ENCODE measurements at places on chromosomes 7 and 10.
A peak's percentile ranks its signal among the peaks of the same experiment; 100 is the strongest.

DNA sequence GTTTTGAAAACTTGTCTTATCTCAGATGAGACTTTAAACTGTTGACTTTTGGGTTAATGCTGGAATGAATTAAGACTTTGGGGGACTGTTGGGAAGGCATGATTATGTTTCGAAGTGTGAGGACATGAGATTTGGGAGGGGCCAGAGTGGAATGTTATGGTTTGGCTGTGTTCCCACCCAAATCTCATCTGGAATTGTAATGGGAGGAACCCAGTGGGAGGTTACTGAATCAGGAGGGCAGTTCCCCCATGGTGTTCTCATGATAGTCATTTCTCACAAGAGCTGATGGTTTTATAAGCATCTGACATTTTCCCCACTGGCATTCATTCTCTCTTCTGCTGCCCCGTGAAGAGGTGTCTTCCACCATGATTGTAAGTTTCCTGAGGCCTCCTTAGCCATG is 13.8 kb upstream of the POT1 start:
- no peak for DNase-seq

DNA sequence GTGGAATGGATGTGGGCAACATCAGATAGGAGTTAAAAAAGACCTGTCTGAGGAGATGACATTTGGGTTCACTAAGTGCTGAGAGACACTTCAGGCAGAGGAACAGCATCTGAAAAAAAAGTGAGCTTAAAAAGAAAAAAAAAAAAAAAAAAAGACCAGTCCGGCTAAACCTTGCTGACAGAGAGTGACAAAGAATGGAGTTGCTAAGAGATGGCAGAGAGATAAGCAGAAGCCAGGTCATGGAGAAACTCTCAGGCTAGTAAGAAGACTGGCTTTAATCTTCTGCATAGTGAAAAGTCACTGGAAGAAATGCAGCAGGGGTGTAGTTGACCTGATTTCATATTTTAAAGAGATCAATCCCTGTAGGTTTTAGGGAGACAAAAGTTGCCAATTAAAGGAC is 711.1 kb upstream of the SEMA3D start:
- no peak for DNase-seq

DNA sequence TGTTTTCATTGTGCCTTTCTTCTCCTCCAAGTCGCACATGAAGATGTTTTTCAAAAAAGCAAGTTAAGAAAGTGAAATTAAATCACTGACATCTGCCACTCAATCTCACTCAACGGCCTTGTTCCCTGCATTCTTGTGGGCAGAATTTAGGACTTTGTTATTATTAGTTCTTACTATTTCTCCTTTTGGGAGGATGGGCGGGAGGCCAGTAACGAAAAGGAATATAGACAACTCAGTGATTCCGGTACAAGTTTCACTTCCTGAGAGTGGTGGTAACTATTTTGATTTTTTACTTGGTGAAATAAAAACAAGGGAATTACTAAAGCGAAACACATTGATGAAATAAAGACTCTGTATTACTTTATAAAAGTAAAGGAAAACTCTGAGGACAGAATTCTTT is 231.9 kb upstream of the HABP2 start:
- no peak for DNase-seq

DNA sequence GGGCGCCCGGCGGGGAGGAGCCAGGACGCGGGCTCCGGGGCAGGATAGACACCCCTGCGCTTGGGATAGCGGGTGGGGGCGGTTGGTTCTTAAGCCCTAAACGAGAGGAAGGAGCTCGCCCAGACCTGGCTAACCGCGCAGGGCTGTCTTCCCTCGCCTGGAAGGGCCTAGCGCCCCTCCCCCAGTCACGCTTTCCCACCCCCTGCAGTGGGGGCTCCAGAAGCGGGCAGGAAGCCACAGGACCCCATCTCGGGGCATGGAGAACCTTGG is 6.5 kb downstream of the SHH start:
- no peak for DNase-seq

DNA sequence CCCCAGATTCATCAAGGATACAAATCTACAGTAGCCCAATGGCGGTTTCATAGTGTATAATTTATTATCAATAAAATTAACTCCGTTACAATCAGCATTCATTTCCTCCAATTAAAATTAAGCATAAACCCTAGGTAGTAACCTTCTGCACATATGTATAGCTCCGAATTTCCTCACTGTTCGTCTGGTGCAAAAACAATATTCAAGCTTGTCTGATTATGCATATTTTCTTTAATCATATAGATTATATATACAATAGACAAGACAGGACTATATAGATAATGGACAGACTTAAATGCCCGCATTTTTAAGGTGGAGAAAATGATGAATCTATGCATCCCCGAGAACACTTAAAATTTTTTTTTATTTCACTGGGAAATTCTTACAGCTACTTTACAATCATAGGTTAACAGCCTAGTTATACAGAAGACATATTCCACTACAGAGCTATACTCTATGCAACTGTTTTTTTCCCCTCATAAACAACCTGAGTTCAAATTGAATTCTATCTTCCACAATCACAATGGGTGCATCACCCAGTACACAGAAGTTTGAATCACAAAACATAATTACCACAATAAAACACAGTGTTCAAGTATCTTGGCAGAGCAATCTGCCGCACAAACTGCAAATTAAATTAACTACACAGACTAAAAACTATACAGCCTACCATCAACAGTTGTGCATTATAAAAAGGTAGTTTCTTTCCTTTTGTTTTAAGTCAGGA is 2.6 kb downstream of the HOXA9 start:
- DNase-seq = no peak

- peak; percentile 17 for DNase-seq
These were observed 207.1 kb upstream of the ETV1 start for GRCh38 chr7:14196555-14196954.

DNA sequence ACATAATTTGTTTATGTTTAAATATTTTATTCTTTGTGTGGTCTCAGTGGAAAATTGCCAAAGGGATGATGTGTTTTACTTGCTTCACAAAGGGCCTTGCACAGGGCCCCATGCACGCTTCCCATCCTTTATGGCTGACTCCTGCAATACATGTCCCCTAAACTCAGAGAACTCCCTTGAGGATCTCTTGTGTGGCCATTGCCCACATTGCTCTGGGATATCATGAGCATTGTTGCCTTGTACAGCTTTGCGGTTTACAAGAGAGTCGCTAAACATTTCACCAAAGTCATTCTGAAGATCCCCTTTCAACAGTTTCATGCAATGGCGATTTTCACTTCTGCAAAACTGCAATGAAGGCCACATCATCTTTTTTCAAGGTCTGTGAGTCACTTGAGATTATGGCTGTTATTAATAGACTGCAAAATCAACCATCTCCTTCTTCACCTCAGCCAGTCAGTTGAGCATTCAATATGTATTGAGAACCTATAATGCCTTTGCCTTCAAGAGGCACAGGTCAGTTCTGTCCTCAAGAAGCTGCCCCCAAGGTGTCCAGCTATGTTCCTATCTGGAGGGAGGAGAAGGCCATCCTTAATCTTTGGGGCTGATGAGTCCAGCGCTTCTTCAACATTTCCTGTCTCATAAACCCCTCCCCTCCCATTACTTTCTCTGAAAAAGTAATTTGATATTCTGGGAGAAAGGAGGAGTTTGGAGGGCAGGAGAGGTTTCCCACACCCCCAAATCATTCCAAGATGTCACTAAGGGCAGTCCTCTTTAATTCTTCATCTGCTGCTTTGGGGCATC is 108.1 kb downstream of the CCDC71L start:
- DNase-seq = no peak
